ENCODE measurements at places on chromosomes 5 and 9.

- no peak for DNase-seq
Observed at GRCh38 chr5:14510156-14510734, 71.3 kb upstream of the OTULINL start.

DNA sequence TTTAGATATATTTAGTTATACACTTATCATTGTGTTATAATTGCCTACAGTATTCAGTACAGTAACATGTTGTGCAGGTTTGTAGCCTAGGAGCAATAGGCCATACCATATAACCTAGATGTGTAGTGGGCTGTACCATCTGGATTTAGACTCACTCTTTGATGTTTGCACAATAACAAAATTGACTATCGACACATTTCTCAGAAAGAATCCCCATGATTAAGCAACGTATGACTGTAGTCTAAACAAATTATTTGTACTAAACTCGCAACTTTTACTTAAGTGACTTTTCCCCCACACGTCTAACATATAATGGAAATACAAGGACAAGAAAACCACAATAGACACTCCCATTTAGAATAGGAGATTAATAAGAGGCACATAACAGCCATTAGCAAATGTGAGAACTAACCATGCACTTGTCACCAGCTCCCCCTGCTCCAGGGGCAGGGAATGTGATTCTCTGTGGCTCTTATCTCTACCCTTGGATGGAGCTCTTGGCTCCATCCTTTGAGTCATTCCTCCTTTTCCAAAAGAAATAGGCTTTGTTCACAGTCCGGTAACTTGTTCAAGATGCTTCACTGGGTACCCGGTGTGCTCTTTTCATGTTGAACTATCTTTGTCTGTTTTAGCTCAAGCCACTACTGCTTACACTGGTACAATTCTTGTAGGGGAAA, 8.7 kb upstream of the B4GALT1 start:
- no peak for DNase-seq

DNA sequence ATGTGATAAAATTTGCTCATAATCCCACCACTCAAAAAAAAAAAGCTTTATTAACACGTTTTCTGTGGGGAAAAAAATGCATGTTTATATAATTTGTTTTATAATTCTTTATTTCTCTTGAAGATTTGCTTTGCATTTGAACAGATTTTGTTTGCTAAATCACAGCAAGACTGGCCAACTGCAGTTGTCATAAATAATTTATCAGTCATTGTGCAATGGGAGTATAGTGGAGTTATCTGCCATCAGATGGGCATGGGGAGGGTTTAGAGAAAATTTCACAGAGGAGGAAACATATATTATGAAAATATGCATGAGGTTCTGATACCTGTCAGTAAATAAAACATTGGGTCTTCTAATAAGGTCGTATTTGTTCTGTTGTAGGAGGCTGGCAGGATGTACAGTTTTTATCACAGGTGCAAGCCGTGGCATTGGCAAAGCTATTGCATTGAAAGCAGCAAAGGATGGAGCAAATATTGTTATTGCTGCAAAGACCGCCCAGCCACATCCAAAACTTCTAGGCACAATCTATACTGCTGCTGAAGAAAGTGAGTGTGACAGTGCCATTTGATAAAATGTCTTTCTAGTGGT, 23.8 kb downstream of the HSDL2 start:
- no peak for DNase-seq

GRCh38 chr9:97675655-97676054, 21.5 kb downstream of the XPA start:
- DNase-seq: no peak

- no peak for DNase-seq
Observed at GRCh38 chr9:116749176-116749575, 62.1 kb downstream of the TRIM32 start.

DNA sequence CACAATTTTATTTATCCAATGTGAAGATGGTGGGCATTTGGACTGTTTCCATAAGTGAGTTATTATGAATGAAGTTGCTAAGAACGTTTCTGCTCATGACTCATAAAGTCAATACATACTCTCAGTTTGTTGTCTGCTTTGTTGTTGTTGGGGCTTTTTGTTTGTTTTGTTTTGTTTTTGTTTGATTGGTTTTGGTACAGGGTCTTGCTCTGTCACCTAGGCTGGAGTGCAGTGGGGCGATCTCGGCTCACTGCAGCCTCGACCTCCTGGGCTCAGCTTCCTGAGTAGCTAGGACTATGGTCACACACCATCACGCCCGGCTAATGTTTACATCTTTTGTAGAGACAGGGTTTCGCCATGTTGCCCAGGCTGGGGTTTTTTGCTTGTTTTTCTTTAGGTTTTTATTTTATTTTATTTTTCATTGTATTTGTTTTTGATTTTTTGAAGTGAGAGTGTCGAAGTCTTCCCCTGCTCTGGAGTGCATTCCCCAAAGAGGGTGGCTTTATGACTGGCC, 18.0 kb downstream of the TRIM7 start:
- DNase-seq: no peak

DNA sequence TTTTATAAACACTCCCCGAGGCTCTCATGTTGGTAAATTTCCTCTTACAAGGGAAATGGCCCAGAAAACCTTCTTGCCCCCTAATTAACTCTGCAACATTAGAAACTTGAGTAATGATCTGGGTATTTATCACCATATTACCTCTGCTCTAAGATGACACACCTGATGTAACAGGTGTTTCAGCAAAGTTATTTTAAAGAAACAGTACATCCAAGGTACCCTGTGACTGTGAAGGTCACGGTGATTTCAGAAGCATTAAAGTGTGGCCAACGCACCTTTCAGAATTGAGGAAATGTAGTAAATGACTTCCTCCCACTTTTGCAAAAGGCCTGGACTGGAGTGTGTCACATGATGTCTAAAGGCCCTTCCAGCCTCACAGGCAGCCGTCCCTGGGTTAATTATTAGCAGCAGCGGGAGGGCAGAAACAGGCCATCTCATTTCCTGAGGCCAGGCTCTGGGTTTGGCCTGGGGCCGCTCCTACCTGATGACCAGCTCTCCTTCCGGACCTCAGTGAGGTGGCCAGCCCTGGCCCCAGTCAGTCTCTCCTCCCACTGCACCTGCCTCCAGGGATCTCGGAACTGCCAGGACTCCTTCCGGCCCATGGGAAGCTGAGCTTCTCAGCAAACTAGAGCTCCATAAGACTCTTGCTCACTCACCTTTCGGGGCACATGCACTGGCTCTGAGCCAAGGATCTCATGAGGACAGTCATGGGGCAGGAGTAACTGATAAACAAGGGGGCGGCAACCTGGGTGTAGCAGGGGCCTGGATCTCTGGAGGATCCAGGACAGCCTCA, 20.7 kb downstream of the PTPN3 start:
- DNase-seq: peak; percentile 82

DNA sequence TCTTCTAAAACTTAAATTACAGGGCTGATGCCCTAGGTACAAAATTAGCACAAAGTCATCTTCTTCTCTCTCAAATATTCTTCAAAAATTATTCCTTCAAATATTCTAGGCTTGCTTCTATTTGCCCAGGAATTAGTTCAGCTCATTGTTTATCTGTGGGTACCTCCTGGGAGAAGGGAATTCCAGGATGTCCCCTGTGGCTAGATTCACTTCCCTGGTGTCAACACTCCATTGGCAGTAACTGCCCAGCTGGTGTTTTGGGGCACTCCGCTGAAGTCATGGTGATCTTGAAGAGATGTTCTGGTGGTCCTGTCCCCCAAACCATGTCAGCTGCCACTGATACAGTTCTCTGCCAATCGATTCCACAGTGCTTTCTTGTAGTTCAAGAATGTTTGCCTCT, 26.2 kb upstream of the TGFBR1 start:
- DNase-seq: no peak

- no peak for DNase-seq
Observed at GRCh38 chr9:108710424-108710823, 145.4 kb downstream of the ACTL7B start.

DNA sequence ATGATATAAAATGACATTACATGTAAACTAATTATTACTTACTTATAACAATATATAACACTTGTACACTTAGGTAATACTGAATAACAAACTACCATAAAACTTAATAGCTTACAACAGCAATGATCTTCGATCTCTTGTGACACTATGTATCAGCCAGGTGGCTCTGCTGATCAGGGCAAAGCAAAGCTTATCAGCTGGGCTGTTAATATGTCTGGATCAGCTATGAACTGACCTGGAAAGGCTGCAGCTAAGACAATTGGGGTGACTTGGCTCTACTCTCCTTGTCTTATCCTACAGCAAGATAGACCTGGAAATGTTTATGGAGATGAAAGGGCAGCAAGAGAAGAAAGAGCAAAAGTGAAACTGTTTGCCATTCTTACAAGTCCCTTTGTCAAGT, 511.3 kb downstream of the TLR4 start:
- DNase-seq: no peak

- DNase-seq: no peak
Observed at GRCh38 chr5:127577458-127577857, 60.0 kb downstream of the PRRC1 start.

GRCh38 chr9:71285191-71285656, 163.8 kb upstream of the TRPM3 start:
- no peak for DNase-seq

- DNase-seq: no peak
Observed at GRCh38 chr5:72646246-72646866, 139.1 kb upstream of the ZNF366 start.

- no peak for DNase-seq
Observed at GRCh38 chr5:163094492-163095180, 342.8 kb upstream of the CCNG1 start.

GRCh38 chr5:103514371-103514770, 48.2 kb downstream of the NUDT12 start:
- no peak for DNase-seq

GRCh38 chr9:131492070-131492469, 10.6 kb upstream of the POMT1 start:
- DNase-seq: no peak

DNA sequence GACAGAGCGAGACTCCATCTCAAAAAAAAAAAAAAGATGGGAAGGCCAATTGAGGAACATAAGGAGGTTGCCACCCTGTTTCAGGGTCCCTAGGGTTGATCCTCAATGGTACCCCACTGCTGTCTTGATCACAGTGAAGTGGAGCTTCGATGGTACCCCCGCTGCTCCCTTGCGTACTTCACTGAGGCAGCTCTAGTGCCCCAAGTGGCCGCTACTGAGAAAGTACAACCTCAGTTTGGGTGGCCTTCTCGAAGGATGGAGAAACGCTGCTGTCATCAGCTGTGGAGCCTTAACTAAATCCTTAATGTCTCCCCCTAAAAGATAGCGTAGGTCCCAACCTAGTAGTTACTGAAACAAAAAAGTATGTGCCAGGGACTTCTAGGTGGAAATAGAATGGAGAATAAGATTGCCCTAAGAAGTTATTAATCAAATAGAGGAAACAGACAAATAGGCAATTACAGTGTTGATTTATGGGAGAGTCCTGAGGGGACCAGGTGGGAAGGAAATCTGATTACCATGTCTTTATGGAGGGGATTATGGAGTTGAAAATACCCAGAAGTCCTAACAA, 6.3 kb downstream of the TESK1 start:
- peak; percentile 64 for DNase-seq

DNA sequence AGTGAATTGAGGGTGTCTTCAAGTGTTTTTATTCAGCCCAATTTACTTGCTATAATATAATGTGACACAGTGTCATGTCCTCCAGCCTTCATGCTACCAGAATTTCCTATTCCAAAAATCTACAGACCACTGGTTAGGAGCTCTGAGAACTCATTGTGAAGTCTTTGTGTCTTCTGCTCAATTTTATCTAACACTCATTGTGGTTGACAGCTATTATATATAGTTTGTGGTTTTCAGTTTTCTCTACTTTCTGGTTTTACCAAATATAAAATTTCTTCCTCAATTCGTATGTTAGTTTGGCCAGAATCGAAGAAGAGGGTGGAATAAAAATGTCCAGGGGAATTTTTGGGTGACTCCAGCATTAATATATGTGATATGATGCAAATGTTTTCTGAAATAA, 509.3 kb upstream of the NUDT12 start:
- DNase-seq: no peak

- DNase-seq: no peak
Observed at GRCh38 chr5:93967923-93968322, 226.5 kb upstream of the POU5F2 start.

Data from psoas muscle (tissue), 8 donors.